ENCODE measurements at places on chromosomes 3 and 15.

DNA sequence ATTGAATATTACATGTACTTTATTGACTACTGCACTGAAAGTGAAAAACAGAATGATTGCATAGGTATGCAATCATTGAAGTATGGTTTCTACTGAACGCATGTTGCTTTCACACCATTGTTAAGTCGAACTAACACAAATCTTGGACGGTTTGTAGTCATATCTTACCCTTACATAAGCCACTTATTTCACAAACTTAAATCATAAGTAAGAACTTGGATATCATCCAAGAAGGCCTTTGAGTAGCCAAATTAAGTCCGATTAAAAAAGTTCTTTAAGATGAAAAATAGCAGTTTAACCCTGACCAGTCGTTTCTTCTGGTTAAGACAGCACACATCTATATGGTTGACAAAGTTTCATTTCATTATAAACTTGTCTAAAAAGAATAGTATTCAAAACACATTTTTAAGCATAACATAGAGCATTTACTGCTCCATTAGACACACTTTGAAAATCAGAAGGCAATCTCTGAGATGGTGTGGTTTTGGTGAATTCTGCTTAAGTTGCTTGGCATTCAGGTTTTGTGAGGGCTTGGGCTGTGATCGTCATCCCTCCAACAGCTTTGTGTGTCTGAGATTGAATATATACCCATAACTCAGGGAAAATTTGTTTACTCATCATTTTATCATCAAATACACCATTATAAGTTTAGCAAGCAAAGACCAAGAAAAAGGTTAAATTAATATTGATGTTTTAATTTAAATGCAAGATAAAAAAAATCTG, 92.2 kb downstream of the NFKBIZ start:
- DNase-seq = no peak

- DNase-seq = peak; percentile 16
These were observed 792 bp downstream of the TPRA1 start for GRCh38 chr3:127589600-127590281.

DNA sequence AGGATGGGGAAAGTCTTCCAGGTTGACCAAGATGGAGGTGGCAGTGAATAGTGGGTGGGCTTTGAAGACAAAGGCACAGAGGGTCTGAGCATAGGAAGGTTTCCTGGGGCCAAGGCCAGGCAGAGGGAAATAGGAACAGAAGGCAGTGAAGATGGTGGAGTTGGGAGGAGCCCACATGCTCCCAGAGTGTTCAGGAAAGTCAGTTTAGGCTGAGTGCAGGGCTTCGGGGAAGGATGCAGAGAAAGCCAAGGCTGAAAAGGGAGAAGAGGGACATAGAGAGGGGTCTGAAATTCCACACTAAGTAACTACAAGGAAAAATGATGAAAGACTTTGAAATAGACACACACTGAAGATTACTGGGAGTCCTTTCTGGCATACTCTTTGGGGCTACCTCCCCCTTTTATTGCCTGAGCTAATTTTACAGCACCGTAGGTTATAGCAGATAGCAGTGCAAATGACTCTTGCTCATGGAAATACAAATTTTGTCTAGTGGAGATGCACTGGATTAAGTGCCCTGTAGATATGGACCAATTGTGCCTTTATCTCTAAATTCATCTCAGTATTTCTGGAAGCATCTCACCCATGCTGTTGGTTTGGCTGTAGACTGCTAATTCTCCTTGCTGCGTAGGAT, 3.8 kb downstream of the CX3CR1 start:
- no peak for DNase-seq

DNA sequence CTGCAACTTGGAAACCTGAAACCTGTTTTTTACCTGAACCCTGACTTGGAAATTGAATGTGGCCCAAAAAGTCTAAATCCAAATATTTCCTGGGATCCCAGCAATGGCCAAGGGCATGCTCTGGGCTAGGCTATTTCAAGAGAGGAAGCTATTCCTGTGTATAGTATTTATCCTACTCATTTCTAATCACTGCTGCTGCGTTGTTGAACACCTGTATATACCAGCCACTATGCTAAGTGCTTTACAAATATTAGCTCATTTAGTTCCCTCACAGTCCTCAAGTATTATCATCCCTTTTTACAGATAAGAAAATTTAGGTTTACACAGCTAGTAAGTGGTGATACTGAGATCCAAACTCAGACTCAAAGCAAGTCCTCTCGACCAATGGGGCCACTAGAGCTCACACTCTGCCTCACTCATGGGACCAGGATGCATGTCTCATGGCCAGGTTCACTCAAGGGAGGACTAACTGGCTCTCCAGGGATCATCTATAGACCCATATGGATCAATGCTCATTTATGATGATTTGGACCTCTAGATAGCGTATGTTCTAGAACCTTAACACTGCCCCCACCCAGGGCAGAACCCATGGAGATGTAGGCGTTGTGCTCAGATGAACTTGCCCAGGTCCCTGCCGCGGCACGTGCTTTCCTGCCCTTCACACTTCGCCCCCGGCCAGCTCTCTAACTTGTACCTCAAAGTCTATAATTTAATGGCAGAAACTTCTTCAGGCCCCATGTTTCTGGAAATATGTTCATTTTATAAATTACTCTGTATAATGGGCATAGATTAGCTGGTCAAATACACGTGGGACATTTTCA, 2.6 kb upstream of the CCR4 start:
- DNase-seq = no peak

GRCh38 chr15:48761393-48762158, 49.3 kb downstream of the CEP152 start:
- no peak for DNase-seq

DNA sequence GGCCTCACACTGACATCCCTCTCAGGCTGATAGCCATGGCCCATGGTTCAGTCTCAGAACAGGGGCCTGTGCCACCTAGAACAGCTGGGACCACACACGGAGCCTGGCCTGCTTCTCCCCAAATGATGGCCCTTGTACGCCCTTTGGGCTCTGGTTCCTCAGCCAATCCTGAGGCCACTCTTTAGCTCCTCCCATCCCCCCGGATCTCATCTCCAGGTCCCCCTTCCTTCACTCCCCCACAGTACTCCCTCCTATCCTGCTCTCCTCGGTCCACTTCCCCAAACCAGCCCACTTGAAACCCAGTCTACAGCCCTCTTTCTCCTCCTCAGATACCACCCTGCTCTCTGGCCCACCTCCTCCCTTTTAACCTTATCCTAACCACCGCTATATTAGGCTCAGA, 17.8 kb upstream of the ZFYVE19 start:
- DNase-seq = no peak

DNA sequence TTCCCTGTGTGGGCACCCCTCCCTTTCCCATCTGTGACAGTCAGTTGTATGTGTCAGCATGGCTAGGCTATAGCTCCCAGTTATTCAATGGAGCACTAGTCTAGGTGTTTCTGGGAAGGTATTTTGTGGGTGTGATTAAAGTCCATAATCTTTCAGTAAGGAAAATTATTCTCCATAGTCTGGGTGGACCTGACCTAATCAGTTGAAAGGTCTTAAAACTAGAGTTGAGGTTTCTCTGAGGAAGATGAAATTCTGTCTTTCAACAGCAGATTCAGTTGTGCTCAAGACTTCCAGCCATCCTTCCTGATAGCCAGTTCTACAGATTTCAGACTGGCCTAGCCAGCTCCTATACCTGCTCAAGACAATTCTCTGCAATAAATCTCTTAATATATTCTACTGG, 284.6 kb upstream of the PROK2 start:
- no peak for DNase-seq

- DNase-seq = no peak
These were observed 143.0 kb upstream of the RGMA start for GRCh38 chr15:93231994-93232393.

DNA sequence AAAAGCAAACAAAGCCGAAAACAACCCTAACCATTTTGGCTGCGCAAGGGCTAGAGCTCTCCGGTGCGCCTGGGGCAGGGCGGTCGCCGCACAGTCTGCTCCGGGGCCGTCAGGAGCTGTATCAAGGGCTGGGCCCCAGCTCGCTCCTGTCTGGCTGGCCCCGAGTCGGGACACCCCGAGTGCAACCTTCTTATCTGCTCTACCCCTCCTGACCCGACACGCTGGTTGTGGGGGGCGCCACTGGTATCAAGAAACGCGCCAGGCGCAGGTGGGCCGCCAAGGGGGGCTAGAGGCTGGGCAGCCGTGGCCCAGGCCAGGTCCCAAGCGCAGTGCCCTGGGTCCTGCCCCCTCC, 36.0 kb downstream of the NR2F2 start:
- DNase-seq = no peak

DNA sequence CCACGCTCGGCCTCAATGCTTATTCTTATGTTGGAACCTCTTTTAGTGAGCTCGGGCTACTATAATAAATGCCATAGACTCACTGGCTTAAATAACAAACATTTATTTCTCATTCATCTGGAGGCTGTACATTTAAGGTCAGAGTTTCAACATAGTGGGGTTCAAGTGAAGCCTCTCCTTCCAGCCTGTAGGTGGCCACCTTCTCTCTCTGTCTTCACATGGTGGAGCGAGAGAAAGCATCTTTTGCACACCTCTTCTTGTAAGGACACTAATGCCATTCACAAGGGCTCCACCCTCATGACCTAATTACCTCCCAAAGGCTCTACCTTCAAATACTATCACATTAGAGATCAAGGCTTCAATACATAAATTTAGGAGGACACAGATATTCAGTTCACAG, 520.3 kb upstream of the EPHA6 start:
- DNase-seq = no peak

GRCh38 chr15:44782516-44782915, 46.2 kb downstream of the TRIM69 start:
- DNase-seq = no peak

DNA sequence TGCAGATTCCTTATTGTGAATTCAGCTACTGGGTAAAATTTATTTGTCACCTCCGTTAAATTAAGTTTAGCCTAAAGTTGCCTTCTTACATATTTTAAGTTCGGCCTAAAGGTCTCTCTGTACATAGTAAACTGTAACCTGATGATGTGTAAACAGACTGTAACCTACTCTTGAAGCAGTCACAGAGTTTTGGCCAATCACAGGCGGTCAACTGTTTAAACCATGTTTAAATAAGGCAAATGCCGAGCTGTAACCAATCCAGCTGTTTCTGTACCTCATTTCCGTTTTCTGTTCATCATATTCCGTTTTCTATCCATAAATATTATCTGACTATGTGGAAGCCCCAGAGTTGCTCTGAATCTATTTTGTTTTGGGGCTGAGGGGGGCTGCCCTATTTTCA, 2.4 kb upstream of the ADAMTSL3 start:
- DNase-seq = no peak

DNA sequence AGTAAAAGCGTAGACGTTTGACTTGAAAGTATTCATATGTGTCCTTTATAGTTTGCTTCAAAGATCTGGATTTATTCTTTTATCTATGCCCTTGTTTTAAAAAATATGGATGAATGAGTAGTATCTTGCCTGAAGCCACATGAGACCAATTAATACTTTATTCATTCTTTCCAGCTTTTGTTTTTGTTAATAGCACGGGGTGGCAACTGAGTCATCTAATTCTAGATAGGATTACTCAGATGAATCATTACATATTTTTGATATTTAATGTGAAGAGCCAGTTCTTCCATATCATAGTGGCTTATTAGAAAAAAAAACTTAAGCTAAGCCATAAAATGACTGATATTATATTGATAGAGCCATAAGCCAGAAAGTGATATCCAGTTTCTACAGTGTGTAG, 121.9 kb downstream of the BBX start:
- DNase-seq = no peak

GRCh38 chr3:191239407-191240031, 40.5 kb downstream of the OSTN start:
- no peak for DNase-seq

GRCh38 chr3:121758727-121759450, 9.3 kb upstream of the GOLGB1 start:
- no peak for DNase-seq

GRCh38 chr3:20147361-20147760, 38.6 kb downstream of the SGO1 start:
- no peak for DNase-seq

GRCh38 chr3:111465081-111465670, 76.8 kb upstream of the CD96 start:
- DNase-seq = no peak

All from activated naive CD8-positive, alpha-beta T cell treated with anti-CD3 and anti-CD28 coated beads for 36 hours (primary cell).